ENCODE measurements at places on chromosomes 5 and 9.
A peak's percentile ranks its signal among the peaks of the same experiment; 100 is the strongest.

- no peak for DNase-seq
These were observed 147.6 kb downstream of the ROR2 start for GRCh38 chr9:91802391-91802790.

- no peak for DNase-seq
These were observed 117.8 kb downstream of the ERCC6L2 start for GRCh38 chr9:95993337-95993736.

DNA sequence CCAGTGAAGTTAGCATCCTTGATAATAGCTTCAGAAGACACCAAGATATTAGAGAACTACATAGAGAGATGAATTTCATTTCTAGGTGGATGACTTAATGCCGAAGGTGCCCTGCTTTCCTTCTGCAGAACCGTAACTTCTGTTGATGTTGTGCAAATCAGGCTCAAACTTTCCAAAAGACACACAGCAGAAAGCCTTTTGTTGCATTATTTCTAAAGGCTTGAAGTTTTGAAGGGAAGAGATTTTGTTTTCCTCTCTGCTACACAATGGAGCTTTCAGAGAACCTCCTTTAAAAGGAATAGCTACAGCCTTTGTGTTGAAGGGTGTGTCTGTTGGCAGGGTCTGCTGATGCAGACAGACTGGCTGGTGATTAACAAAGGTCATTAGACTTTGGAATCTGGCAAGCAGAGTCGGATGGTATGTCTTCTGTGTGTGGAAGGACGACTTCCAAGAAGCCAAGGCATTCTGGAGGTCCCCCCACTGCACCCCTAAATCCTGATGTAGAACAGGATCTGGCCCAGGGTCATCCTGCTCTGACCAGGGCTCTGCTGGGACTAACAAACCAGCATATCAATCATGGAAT, 57.8 kb downstream of the ZNF462 start:
- peak; percentile 68 for DNase-seq

DNA sequence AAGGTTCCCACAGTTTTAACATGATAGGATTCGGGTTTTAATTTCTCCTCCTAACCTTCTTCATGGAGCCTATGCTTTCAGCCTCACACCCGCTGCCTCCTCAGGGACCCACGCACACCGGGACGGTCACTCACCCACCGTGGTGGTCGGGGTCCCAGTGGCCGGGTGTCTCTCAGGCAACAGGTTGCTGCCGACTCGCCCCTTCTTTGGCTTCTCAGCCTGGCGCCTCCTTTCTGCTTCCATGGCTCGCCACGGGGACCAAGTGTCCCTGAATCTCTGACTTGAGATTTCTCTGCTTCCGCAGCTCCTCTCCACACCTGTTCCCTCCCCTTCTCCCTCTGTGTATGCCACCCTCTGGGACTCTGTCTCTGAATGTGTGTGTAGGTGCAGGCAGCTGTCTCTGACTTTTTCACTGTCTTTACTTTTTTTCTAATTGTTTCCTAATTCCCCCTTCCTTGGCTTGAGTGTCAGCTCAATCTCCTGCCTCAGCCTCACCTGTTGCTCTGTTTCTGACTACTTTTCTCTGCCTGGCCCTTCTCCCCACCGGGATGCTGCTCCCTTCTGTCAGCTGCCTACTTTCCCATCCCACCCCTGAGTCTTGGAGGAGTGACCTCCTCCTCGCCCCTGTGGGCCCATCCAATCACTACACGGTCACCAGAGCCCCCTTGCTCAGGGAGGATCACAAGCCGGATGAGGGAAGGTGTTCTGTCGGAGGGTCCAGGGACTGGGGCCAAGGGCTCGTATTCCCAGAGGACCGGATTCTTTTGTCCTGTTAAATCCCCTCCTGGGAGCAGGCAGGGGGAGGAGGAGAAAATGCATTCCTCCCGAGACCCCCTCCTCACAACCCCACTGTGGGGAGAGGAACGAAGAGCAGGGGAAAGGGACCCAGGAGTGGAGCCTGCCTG, at the start of gene PROP1:
PROP1 (minus strand) TSS at position 552 of the 905 bp plus-strand sequence; CDS start at position 243, 309 bp downstream.
- no peak for DNase-seq

DNA sequence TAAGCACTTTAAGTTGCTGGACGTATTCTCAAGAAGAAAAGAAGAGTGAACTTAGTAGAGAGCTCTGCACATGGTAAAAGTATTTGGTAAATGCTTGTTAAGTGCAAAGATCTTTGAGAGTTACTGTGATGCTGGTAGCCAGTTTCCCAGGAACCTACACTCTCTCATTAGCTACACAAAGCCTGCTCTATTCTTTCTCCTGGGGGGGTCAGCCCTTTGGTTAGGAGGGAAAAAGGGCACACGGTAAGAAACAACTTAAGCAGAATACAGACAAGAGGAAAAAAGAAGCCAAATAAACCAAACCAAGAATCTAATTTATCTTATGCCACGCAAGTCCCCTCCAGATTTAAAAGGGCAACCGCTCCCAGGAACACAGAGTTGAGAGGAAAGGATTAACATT, 1100.1 kb upstream of the CDH10 start:
- no peak for DNase-seq

- DNase-seq: peak; percentile 64
These were observed 21.3 kb upstream of the GBGT1 start for GRCh38 chr9:133184971-133185370.

DNA sequence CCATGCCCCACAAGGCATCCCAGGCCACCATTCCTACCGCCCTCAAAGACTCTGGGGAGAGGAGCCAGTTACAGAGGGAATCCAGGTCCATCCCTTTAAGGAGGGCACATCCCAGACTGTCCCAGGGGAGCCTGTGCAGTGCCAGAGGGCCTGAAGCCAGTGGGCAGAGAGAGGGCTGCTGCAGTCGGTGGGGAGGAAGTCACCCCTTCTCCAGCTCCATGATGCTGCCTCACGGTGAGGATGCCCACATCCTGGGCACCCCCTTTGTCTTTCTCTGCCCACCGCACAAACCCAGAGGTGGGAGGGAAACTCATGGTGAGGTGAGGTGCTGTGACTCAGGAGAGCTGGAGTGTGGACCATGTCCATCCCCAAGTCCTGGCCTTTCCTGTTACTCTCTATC, 26.2 kb upstream of the ANKRD33B start:
- no peak for DNase-seq

DNA sequence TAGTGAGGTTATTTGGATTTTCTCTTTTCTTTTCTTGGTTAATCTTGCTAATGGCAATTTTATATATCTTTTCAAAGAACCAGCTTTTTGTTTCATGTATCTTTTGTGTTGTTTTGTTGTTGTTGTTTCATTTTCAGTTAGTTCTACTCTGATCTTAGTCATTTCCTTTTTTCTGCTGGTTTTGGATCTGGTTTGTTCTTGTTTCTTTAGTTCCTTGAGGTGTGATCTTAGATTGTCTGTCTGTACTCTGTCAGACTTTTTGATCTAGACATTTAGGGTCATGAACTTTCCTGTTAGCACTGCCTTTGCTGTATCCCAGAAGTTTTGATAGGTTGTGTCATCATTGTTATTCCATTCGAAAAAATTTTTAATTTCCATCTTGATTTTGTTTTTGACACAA, 399.7 kb downstream of the TLE1 start:
- DNase-seq: no peak

DNA sequence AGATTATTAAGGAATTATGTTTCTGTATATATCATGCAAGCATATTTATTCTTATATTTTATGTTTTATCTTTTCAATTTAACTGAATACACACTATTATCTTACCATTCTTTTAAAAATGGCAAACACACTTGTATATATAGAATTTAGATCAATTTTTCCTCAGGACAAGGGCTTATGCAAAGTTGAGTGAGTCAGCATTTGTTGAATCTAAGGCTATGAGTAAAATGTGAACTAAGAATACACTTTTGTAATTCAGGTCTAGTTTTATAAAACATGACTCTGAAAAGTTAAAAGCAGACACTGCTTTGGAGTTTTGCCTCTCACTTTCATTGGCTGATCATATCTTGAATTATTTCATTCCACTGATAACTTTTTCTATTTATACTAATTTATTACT, 127.8 kb downstream of the FOCAD start:
- DNase-seq: no peak

GRCh38 chr9:78118742-78119473, 87.3 kb upstream of the GNAQ start:
- DNase-seq: no peak
